Lung (tissue), 17 donors: ENCODE measurements at places on chromosomes 12 and 14.
A peak's percentile ranks its signal among the peaks of the same experiment; 100 is the strongest.

DNA sequence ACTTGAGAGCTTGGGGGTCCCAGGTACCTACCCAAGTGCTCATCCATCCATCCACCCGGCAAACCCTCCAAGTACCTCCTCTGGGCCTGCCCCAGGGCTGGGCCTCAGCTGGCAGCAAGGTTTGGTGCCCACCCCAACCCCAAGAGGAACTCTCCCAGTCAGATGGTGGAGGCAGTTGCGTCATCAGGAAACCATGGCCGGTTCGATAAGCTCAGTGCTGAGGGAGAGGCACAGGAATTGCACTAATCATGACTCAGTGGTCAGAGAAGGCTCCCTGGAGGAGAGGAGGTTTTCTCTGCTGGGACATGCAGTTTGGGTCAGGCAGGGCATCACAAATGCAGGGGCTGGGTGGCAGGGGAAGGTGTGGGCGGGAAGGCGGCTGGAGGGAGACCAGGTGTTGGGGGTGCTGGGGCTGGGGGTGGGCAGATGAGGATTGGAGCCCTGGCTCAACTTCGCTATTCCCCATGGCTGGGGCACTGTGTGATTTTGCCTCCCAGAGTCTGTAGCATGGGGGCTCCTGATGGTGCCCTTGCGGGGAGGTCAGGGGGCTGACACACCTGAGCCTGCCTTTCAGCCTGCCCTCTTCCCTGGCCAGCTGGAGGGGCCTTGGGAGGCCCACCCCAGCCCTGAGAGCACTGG is 32.2 kb downstream of the SH2B3 start:
- DNase-seq = no peak

DNA sequence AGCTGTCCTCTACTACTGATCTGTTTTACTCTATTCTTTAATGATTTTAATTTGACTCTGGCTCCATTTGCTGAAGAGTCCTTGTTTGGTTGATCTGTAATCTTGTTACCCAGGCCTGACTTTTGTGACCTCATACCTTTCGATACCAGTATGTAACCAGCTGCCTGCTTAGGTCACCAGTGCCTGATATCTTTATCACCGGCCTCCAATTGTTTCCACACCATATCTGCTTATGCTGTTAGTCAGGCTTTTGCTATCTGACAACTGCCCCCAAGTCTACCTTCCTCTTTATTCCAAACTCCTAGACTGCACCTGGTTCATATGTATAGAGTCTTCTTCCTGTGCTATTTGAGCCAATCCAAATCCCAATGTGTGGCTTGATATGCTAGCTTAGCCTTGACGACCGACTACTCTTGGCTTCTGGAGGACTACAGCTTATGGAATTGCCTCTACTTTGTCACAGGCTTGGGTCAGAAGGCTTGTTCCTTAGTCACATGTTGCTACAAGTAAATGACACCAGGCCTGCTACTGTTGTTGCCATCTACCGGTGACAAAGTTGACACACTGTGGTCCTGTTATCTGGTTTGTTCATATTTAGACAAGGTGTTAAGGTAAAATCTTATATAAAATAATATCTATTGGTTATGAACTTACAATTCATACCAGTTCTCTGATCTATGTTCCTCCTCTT is 193.9 kb downstream of the TRHDE start:
- DNase-seq = no peak

DNA sequence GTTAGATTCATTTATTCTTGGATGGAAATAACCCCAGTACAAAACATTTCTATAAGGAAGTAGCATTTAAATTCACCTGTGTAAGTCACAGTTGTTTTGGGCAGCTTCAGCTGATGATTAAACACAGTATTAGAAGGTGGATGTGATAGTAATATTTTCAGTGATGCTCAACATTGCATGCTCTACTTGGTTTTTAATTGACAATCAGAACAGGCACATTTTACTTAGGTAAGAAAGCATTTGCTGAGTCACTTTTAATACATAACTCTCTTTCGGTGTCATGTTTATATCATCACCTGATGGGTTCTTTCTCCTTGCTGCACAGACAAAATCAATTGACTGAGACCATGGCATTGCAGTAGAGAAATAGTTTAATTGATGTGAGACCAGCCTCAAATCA is 80.7 kb downstream of the CMAS start:
- DNase-seq = no peak

GRCh38 chr12:28051516-28052354 is 79.2 kb upstream of the PTHLH start:
- peak; percentile 72 for DNase-seq

DNA sequence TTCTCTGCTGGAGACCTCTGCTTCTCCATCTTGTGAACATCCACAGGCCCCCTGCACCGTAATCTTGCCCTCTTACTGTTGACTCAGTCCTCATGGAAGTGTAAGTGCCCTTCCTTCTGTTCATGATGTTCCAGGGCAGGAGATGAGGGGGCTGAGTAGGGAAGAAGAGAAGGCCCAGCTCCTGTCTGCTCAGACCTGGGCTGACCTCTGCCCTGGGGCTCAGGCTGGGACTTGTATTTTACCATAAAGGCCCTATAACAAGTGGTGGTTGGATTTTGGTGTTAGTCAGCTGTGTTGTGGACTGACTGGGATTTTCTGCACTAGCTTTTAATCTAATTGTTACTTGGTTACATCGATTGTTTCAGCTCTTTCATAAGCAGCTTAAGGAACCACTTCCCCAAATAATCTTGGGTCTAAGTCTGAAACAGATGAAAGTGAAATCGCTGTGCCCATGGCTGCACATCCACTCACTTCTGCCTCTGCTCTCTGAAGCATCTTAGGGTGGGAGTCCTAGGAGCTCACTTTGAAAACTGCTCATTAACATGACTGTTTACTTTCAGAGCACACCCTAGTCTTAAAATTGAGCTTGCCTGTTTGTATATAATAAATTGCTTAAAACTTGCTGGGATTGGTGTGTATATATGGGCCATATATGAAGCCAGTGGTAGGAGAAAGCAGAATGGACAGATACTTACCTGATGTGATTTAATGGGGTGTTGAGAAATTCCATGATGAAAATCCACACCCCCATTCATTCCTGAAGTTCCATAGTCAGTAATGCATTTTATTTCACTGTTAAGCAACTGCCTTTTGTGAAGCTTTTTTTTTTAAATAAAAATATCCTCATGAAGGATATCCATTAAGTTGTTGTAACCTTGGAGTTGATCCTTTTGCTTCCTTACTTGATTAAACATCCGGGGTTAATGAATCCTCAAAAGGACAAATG is 17.7 kb downstream of the C12orf71 start:
- peak; percentile 16 for DNase-seq

DNA sequence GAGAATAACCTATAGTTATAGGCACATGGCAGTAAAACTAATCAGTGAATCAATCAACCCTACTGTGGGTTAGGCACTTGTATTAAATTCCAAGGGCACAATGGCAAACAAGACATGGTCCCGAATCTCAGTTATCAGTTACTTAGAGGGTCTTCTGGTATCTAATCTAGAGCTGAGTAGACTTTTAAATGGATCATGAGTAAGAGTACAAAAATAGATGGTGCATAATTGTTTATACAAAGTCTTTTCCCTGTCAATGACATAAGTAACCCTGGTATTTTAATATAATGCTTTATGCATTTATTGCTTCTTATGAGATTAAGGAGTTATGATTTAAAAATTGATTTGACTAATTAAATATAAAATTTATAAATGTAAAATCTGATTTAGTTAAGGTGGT is 23.0 kb upstream of the KCNJ8 start:
- no peak for DNase-seq

DNA sequence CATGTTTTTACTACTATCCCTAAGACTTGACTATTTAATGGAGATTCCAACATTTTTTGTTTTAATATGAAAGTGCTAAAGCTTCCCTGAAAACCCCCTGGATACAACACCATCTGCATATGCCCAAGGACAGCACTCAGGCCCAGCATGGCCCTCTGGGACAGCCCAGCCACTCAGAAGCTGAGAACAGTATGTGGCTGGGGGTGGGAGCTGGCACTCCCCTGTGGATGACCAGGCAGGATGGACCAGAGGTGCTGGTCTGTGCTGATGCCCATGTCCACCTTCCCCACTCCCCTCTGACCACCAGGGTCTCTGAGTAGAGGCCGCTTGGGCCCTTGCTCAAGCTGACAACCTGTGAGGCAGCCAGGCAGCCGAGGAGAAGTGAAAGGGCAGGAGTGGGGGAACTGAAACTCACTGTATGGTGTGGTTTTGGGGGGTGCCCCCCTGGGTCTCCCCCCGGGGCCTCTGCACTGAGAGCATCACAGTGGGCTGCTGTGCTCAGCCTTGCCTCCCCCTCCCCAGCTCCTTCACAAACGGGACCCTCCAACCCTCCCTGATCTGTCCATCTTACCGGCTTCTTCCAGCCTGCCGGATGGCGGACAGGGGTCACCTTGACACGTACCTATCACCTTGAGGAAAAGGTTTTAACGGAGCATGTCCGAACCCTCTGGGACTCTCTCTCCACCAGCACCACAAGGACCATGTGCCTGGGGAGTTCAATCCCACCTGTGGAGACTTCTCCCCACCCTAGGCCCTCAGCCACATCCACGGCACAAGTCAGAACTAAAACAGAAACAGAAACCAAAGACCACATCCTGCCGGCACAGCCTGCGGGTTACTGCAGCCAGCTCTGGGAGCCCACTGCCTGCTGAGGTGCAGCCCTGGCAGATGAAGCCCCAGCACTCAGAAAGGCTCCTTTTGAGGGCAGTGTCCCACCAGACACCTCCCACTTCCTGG is at the start of gene TMEM229B:
Gene TMEM229B, minus strand, starts transcription at position 785 of the 957 bp plus-strand sequence. CDS start 14,798 bp downstream, outside the sequence.
- no peak for DNase-seq

GRCh38 chr14:33282331-33283230 is 343.9 kb downstream of the NPAS3 start:
- peak; percentile 38 for DNase-seq

GRCh38 chr14:93047157-93047556 is 68.6 kb downstream of the ITPK1 start:
- DNase-seq = no peak

GRCh38 chr12:127774828-127775227 is 492.1 kb upstream of the TMEM132C start:
- no peak for DNase-seq
